AG04450 (cell line): ENCODE measurements at places on chromosomes 5 and 9.

- DNase-seq: no peak
These were observed 379.3 kb upstream of the CHD1 start for GRCh38 chr5:99308131-99308530.

DNA sequence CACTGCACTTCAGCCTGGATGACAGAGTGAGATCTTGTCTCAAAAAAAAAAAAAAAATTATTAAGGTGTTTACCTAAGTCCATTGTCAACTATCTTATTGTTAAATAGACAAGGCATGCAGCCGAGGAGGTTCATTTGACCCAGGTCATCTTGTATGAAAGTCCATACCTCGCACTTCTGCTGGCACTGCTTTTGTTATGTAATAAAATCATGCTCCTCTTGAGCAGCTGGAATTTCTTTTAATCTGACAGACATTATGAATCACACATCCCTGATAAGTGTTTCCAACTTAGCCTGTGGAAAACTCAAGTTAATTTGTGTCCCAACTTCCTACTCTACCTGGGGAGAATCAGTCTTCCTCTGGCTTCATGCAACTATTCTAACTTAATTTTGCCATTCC is 315.6 kb upstream of the KLF4 start:
- no peak for DNase-seq

- no peak for DNase-seq
These were observed 12.3 kb downstream of the GLRA1 start for GRCh38 chr5:151912360-151912759.

- no peak for DNase-seq
These were observed 56.5 kb downstream of the SLC22A5 start for GRCh38 chr5:132425975-132426524.

DNA sequence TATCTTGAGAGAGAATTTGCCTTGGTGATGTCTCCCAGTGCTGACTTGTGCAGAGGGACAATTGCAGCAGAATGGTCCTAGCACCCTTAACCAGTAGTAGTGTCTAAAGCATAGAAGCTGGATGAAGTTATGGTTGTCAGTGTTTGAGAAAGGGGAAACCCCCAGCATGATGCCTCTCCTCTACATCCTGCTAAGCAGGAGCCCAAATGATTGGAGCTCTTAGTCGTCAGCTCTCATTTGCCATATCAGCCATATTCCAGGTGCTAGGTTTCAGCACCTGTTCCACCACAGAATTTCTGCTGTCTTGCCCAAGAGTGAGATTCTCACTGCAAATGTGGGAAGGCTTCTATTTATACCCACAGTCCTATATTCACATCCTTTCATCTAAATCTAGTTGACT is 43.7 kb upstream of the RFX3 start:
- DNase-seq: no peak

DNA sequence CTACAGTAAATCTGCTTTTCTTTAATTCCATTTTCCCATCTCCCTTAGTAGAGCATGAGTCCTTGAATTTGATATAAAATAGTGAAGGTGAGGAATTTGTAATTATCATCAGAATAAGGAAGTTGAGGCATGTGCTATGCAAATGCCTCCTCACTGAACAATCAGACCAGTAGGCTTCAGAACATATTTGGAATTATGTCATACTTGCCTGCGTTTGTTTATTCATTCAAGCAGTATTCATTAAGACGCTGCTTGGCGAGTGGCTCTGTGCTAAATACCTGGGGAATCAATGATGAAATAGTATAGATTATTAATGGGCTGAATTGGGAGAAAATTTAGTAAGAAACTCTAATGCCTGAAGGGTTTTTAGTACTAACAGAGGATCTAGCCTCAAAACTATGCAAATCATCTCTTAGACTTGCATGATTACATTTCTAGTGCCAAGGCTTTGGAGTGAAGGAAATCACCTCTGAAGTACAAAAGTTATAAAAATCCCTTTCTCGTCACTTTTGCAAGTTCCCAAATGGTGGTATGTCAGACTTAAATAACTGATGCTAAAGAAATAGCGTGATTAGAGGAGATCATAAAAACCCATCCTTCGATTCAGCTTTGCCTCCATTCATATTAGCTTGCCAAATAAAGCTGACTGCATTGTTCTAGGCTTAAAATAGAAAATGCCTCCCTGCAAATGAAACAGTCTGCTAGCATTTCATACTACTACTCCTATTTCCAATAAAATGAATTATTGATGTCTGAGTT is 141.7 kb downstream of the PCSK5 start:
- no peak for DNase-seq

- DNase-seq: no peak
These were observed 75.8 kb downstream of the ARHGAP26 start for GRCh38 chr5:142845954-142846398.

GRCh38 chr5:118434522-118434921 is 553.8 kb downstream of the DTWD2 start:
- no peak for DNase-seq

GRCh38 chr5:56167519-56167918 is 65.6 kb downstream of the ANKRD55 start:
- DNase-seq: no peak

DNA sequence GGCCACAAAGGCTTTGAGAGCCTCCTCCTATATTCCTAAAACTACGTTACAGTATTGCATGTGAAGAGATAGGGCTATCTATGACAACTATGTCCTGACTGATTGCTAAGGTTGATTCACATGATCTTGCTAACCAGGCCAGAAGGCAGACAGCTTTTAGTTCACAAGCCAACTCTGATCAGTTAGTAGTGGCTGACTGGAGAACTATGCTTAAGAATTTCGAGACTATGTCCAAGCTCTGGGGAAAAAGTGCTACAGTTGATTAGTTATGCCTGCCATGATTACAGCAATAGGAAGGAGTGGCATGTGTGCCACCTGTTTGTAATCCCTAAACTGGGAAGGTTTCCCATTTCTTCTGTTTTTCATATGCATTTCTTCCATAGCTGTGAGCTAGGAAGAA is 223.4 kb downstream of the DOCK8 start:
- DNase-seq: no peak

- DNase-seq: no peak
These were observed 57.4 kb downstream of the SERINC5 start for GRCh38 chr5:80198399-80198798.

- no peak for DNase-seq
These were observed 64.6 kb downstream of the ELOVL7 start for GRCh38 chr5:60779466-60779865.

GRCh38 chr9:737400-738120 is 103.9 kb upstream of the DMRT1 start:
- DNase-seq: no peak

GRCh38 chr9:13865869-13866268 is 448.1 kb downstream of the NFIB start:
- DNase-seq: no peak

DNA sequence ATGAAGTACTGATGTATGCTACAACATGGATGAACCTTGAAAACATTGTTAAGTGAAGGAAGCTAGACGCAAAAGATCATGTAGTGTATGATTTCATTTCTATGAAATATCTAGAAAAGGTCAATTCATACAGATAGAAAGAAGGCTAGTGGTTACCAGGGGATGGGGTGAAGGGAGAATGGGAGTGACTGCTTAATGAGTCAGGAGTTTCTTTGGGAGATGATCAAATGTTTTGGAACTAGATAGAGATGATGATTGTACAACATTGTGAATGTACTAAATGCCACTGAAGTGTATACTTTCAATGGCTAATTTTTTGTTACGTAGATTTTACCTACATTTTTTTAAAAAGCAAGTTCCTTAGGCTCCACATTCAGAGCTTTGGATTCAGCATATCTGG is 14.9 kb upstream of the DELE1 start:
- no peak for DNase-seq

GRCh38 chr5:153964880-153965645 is 73.6 kb downstream of the FAM114A2 start:
- peak; percentile 21 for DNase-seq

GRCh38 chr9:72485821-72486593 is 35.4 kb upstream of the TMC1 start:
- DNase-seq: no peak

DNA sequence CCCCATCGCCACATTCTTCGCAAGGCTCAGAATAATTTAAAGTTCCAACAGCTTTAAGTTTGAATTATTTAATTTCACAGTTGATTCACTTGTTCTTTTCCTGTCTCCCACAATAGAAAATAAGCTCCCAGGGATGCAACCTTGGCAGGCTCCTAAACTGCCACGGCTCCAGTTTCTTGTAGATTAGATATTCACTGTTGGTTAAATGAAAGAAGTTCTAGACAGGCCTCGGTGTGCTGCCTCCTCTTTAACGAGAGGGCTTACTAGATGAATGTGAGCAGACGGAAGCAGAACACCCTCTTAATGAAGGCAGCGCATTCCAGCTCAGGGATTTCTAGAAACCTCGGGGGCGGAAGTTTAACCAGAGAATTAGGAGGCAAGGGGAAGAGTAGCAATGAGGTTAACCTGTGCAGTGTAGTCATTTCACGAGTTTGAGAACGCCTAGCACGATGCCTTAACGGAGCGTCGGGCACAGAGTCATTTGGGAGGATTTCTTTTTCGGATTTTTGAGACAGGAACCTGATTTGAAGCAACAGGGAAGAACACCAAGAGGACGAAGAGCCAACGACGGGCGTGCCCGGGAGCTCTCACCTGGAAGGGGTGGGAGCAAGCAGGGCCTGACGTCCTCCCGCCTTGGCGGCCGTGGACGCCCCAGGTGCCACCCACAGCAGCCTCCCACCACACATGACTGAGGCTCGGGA is 637 bp upstream of the SMC5 start:
- peak; percentile 18 for DNase-seq

DNA sequence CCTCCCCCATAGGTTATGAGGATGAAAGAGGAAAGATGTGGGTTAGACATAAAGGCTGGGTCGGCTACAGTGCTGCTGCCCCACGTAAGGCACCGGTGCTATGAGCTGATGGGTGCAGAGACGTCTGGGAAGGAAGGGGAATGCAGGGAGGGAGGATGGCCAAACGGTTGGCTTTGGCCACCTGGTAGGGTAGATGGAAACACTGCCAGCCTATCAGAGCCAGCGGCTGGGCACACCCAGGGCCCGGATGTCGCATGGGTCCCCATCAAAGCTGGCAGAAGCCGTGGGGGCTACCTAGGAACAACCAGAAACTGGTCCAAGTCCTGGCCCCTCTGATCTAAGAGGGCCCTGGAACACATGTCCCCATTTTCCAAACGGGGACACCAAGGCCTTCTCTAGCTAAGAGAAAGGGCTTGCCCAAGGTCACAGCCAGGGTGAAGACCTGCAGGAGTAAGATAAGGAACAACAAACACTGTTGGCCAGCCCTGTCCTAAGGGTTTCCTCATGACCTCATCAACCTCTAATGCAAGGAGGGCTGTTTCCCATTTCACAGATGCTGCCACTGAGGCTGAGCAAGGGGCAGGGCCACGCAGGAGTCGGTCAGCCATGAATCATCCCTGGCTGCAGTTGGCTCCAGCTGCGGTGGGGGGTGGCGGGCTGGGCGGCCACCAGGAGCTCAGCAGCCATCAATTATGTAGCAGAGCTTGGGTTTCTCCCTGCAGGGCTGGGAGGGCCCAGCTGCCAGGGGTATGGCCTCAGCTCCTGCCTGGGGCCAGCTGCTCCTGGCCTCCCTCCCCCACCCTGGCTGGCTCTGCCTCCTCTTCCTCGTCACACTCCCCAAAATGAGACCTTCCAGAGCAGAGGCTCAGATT is 4.9 kb downstream of the SH3GLB2 start:
- peak; percentile 60 for DNase-seq

DNA sequence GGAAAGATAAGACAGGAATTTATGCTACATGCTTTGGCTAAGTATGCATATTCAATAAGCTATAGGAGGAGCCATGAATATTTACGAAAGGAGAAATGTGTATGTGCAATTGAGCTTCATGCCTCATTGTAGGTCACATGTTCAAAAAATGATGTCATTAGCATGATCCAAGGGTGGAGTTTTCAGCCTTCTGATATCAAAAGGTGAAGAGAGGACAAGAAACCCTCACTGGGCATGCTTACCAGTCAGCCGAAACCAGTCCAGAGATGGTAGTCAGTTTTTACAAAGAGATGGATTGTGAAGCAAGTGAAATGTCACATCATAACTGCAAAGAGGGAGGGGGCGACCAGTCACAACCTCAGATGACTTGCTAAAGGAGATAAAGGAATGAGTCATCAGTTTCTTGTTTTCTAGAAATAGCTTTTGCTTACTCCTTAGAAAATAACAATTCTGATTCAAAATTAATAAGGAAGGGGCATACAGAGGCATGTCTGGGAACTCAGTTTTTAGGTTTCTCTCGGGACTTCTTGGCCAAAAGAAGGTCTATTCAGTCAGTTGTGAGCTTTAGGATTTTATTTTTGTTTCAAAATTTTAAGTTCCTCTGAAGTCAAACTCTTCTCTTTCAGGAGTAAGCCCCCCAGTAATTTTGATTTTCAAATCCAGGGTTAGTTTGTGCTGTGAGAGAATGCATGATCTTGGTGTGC is 1067.8 kb upstream of the EDIL3 start:
- DNase-seq: no peak

GRCh38 chr9:81563739-81564138 is 125.6 kb downstream of the TLE1 start:
- no peak for DNase-seq

DNA sequence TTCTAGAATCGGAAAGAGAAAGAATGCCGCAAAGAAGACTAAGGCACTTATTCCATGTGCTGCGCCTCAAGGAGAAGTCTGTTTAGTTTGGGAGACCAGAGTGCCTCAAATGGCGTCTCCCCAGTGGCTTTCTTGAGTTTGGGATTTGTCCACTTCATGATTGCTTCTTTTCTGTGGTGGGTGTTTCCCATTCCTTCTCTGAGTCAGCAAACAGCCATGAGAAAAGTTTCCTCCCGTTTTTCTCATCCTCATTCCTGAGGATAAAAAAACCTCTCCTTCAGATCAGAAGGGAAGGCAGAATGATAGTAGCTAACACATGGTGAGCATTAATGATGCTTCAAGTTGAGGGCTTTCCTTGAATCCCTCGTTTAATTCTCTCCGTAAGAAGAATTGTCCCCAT is 275.9 kb upstream of the WWC1 start:
- no peak for DNase-seq

DNA sequence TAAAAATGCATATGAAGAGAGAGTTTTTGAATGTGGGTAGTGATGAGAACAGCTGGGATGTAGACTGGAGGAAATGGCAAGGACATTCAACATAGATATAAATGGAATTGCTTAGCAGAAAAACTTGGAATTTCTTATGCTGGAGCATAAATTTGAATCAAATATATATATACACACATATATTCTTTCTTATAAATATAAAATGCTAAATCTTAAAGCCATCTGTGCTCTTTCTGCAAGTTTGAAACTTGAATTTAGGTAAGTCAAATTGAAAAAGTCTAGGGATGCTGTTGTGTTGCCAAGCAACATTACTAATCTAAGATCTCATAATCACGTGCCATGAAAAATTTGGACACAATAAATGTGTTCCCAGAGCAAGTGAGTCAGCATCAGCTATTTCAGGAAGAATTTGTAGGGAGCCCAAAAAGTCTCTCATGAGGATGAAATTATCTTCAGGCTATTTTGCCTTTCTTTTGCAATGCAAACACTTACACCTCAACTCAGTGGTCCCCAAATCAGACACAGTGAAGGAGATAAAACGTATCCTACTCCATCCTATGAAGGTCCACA is 58.4 kb upstream of the ALDH1A1 start:
- DNase-seq: no peak
